H1 (cell line): ENCODE measurements at places on chromosomes 7 and 10.

- no peak for DNase-seq
Observed at GRCh38 chr10:81953420-81953819, 78.4 kb downstream of the NRG3 start.

DNA sequence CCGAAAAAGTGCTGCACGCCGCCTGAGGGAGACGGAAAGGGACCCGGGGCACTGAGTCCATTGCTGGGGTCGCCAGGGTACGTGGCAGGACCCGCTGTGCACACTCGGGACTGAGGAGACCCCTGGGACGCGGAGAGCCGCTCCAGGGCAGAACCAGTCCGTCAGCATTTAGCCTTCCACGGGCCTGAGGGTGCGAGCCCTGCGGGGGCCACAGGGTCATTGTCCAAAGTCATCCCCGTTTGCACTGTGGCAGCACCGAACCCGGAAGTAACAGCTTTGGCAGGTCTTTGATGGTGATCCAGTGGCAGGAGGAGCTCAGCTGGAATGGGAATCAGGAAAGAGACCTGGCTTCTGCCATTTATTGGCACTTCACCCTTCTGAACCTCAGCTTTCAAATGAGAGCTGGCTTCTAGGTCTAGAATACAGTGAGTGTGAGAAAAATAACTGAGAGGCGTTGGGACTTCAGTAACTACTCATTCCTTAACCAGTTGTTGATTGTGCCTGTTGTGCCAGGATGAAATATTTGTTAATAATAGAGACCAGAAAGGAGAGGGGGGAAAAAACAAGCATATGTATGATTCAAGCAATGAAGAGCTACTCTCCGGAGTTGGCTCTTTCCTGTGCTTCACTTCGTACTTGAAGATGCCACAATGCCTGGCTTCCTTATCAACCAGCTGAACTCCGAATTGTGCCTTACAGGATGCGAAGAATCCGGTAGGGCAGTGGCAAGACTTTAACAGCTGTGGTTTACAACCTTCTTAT, 811 bp upstream of the ARHGAP12 start:
- DNase-seq, result no peak

- no peak for DNase-seq
Observed at GRCh38 chr7:24378871-24379616, 95.1 kb downstream of the NPY start.

DNA sequence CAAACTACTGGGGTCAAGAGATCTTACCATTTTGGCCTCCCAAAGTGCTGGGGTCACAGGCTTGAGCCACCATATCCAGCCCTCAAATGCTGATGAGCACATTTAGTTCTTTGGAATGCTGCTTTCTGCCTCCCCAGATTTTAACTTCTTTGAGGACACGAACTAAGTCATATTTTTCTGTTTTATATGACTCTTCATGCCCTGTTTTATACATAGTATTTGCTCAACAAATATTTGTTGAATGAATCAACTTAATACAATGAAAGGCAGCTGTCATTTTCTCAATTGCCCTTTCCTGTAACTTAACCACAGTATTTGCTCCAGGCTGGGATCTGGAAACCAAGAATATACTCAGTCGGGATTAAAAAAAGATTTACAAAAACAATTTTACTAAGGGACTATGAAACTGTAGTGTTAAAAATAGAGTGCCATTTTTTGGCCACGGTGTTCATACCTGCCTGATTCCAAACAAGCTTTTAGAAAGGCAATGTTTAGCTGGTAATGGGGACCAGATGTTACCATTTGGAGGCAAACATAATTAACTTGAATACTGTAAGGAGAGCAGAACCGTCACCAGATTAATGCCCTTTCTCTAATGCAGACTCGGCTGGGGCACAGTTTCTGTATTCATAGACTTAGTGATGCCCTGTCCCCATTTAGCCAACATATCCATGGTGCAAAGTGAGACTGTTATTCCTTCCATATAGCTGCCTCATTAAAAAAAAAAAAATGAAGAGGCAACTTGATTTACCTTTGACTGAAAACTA, 117.6 kb downstream of the NRP1 start:
- DNase-seq, result no peak

- no peak for DNase-seq
Observed at GRCh38 chr7:29122081-29122480, 24.3 kb downstream of the CPVL start.

GRCh38 chr7:129889133-129889844, 63.5 kb downstream of the UBE2H start:
- DNase-seq, result no peak

GRCh38 chr10:124470544-124471434, 9.2 kb downstream of the LHPP start:
- no peak for DNase-seq

DNA sequence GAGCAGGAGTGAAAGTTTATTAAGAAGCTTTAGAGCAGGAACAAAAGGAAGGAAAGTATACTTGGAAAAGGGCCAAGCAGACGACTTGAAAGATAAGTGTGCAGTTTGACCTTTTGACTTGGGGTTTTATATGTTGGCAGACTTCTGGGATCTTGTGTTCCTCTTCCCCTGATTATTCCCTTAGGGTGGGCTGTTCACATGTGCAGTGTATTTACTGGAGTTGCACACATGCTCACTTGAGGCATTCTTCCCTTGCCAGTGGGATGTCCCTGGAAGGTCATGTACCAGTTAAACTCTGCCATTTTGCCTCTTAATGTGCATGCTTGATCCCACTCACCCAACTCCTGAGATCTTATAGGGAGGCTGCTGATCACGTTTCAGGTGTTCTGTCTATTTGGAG, 23.4 kb upstream of the ARHGAP12 start:
- no peak for DNase-seq

GRCh38 chr10:114749014-114749413, 72.6 kb upstream of the FHIP2A start:
- no peak for DNase-seq

GRCh38 chr7:52473756-52474155, 561.7 kb upstream of the POM121L12 start:
- no peak for DNase-seq

- no peak for DNase-seq
Observed at GRCh38 chr10:36446881-36447280, 678.5 kb upstream of the ANKRD30A start.

DNA sequence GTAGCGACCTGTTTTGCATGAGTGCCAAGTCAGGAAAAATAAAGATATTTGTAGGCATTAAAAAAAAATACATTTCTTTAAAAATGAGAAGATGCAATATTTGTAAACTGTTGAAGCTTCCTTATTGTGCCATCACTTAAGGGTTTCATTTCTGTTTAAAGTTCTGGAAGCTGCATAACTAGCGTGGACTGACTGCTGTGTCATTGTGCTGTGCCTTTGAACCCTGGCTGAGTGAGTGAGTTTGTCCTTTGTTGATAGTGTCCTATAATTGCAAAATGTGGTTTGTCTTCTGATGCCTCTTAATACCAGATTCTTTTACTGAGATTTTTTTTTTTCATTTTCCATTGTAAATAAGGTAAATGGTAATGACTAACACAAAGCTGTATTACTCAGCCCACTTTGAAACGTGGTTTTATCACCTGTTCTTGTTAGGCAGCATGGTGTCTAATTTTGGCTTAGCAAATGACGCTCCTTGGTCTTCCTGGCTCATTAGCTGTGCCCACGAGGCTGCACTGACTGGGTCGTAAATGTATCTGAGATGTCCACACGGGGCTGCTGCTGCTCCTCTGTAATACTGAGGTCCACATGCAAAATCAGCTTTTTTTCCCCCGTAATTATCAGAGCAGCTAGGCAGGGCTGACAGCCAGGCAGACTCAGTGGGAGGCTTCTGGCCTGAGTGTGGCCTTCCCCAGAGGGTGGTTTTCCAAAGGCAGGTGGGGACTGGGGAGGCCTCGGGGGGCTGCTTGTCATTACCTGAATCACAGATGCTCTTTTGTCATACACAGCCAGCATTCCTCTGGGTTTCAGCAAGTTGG, 14.8 kb downstream of the ZSCAN25 start:
- peak; percentile 41 for DNase-seq

GRCh38 chr10:47246406-47247147, 53.4 kb upstream of the GDF10 start:
- DNase-seq, result no peak

GRCh38 chr10:34045571-34046190, 711.2 kb upstream of the NRP1 start:
- DNase-seq, result no peak

DNA sequence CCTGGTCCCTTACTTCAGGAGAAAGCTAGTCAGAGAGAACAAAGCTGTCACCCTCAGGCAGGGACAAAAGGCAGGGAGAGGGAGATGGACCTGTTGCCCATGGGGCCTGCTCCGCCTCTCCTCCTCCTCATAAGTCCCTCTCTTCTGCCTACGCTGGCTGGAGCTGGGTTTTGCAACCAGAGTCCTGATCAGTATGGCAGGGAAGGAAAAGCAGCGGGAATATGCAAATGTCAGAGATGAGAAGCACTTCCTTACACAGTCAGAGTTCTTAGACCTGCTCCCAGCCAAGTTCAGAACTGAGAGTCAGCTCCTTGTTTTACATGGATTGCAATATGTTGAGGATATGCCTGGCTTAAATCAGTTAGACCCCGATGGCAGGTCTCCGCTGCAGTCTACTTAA, 231.1 kb downstream of the ADAM12 start:
- DNase-seq, result no peak

GRCh38 chr7:42858570-42858969, 53.3 kb downstream of the C7orf25 start:
- no peak for DNase-seq

- no peak for DNase-seq
Observed at GRCh38 chr10:129799942-129800341, 164.1 kb downstream of the EBF3 start.

DNA sequence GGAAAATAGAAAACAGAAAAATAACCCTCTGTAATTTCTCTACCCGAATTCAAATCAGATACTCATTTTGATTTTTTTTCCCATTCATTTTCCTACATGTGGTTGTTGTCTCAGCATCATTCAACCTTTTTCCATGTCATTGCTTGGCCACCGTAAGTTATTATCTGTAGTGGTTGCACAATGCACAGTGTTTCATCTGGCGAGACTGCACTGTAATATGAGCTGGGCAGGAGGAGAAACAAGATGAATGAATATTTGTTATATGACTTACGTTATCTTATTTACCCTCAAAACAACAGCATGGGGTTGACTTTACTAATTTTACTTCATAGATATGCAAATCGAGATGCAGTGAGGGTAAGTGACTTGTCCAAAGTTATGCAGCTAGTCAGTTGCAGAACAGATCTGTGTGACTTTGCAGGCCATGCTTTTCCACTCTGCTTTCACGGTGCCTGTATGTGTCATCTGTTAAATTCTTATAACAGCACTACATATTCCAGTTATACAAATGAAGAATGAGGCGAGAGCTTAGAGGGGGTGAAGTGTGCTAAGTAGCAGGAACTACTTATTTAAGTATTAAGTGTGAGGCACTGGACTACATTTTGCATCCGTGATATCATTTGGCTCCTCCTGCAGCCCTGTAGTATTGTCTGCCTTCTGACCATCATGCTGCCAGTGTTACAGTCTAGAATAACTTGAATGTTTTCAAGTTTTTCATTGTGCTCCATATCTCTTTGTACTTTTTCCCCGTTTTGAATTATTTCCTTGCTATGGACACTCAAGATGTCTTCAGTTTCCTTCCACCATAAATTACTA, 56.7 kb downstream of the ZMYND11 start:
- no peak for DNase-seq

DNA sequence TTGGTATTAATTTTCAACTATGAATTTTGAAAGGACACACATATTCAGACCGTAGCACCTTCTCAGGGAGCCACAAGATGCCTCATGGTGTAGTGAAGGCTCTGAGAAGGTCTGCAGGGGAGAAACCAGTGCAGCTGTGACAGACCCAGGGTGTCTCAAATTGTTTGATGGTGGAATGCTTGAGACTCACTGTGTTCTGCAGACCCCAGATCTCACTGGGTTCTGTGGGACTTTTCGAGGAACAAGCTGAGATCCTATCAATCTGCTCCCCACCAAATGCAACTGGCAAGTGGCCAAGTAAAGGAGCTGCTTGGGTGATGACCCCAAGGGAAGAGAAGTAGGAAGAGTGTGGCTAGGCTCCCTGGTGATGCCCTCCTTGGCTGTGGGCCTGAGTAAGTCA, 130.5 kb upstream of the UNC5B start:
- DNase-seq, result peak; percentile 11

- no peak for DNase-seq
Observed at GRCh38 chr7:5892498-5892897, 6.0 kb upstream of the CCZ1 start.

- DNase-seq, result no peak
Observed at GRCh38 chr10:103617602-103618385, 124.3 kb downstream of the NEURL1 start.

GRCh38 chr10:75283671-75284470, 48.1 kb upstream of the COMTD1 start:
- no peak for DNase-seq

DNA sequence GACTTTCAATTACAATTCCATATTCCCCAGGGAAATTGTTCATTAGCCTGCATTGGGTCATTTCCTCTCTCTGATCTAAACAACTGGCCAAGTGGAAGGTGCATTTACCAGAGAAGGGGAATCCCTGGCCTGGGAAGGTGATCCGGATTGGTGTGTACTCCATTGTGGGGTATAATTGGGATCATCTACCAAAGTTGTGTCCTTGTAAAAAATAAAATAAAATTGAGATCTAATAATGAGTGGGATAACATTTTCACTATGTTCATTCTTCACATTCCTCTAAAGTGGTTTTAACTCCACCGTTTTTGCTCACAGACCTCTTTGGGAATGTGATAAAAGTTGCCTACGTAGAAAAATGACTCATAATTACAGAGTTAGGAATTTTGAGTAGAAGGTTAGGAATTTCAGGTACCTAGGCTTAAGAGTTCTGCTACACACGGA, 22.8 kb downstream of the ARL5B start:
- no peak for DNase-seq

DNA sequence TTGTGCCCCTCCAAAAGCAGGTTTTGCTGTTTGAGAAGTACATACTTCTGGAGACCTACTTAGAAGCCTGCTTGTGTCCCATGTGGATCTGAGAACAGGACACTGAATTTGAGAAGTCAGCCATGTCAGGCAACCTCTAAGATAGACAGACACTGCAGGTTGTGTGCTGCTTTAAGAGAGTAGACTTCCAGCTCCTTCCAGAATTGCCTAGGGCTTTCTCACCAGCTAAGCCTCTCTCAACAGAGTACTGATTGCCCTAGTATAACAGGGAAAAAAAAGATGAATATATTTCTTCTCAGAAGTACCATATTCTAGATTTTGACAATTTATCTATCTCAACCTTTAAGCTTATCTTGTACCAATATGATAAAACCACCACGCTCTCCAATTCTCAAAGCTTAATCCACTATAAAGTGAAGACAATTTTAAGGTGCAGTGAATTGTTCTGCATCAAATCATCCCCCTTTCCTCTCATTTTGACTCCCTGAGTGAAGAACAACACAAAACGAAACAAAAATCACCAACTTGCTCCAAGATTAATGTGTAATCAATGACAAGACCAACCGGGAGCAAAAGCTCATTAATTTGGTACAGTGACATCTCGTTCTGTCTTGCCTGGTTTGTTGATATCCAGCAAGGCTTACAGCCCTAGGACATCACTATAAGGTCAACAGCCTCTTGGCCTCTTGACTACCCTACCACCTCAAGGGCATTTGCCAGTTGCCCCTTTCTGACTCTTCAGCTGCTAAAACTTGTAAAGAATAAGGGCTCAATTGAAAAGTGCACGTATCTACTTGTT, 214.6 kb downstream of the SORCS1 start:
- DNase-seq, result no peak

GRCh38 chr10:77501152-77501845, 136.3 kb downstream of the KCNMA1 start:
- DNase-seq, result no peak

GRCh38 chr7:101370836-101371235, 8.2 kb downstream of the COL26A1 start:
- no peak for DNase-seq
